PC-3 (cell line): ENCODE measurements at places on chromosomes 6 and 20. TPM values are rescaled to one million over a fixed set of nuclear protein-coding genes. Genes with fewer than 3 reads are reported as not detected.
A peak's percentile ranks its signal among the peaks of the same experiment; 100 is the strongest.

DNA sequence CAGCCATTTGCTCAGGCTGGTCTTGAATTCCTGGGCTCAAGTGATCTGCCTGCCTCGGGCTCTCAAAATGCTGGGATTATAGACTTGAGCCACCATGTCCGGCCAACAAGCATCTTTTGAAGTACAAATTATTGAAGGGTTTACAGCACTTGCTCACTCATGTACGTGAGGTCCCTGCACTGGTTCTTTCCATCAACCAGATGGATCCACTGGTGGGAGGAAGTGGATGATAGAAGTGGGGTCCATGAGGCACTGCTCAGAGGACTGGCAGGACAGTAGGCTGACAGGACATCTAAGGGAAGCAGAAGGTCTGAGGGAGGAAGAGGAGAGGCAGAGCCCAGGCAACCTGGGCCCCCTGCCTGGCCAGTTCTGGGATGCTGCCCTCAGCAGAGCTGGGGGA is 109.2 kb upstream of the NXT1 start:
- H3K4me1 ChIP-seq: no peaks in the 10 kb centered on the region
- H3K4me3 ChIP-seq: no peak overlapping the region
- no peak overlapping the region for H3K27ac ChIP-seq
- peaks cover 9% of the 10 kb centered on the region for H3K27me3 ChIP-seq

DNA sequence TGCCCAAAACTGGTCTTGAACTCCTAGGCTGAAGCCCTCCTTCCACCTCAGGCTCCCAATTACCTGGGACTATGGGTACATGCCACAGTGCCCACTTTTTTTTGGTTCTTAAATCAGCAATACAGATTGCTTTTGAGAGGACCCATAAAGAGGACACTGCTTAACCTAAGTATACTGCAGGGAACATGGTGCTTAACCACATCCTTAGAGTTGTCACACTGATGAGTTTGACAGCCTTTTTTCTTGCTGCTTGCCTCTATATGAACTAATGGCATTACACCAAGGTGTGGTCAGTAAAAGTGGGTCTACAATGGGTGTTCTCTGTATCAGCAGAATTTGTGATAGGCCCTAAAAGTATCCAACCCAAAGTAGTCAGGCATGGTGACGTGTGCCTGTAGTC is 7.2 kb upstream of the SLC35D3 start:
- no peaks in the 10 kb centered on the region for H3K27me3 ChIP-seq
- H3K27ac ChIP-seq: no peak overlapping the region
- no peaks in the 10 kb centered on the region for H3K36me3 ChIP-seq
- DNase-seq: no peak
- H3K4me3 ChIP-seq: no peak overlapping the region
- H3K4me1 ChIP-seq: no peaks in the 10 kb centered on the region

DNA sequence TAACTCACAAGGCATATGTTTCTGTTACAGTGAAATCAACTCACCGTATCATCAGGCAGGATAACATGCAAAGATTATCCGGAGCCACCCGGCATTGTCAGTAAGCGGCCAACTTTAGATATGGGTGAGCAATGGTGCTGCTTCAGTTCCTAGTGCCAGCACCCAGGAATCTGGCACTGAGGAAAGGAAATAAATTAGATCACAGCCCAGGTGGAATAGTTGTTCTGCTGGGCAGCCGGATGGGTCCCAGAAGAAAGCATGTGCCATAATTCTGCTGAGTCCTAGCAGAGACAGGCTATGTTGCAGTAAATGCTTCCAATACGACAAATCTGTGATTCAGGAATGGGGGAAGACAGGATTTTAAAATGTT is 183.6 kb upstream of the SPTLC3 start:
- no peaks in the 10 kb centered on the region for H3K36me3 ChIP-seq
- H3K4me3 ChIP-seq: no peak overlapping the region
- no peaks in the 10 kb centered on the region for H3K4me1 ChIP-seq
- no peak for DNase-seq
- H3K27ac ChIP-seq: no peak overlapping the region

DNA sequence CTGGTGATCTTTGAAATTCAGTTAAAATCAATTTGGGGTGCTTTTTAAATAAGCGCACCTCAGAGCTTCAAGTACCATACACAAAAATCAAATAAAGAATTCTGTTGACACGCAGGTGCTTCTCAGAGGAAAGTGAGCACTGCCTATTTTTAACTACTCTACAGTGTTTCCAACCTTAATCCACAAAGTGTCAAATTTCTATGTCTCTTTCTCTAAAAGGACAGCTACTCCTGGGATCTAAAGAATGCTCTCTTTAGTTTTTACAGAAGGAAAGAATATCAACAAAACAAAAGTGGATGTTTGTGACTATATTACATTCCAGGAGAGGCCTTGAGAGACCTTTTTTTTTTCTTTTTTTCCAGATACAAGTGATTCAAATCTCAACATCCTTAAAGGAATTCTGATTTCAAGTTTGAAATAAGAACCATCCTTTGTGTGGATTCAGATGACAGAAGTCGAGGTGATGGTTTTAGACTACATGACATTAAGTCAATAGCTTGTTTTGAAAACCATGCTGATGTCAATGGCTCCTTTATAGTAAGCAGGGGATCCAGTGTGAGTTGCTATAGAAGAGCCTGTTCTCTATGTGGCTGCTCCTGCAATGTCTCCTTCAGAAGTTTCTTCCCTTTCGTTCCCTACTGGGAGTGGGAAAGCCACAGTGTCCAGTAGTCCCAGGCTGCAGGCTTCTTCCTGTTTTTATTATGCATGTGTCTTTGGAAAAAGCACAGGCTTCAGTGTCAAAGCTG is 67.2 kb upstream of the DEFB112 start:
- no peak for DNase-seq
- H3K36me3 ChIP-seq: no peaks in the 10 kb centered on the region
- peaks cover 39% of the 10 kb centered on the region for H3K27me3 ChIP-seq
- H3K27ac ChIP-seq: no peak overlapping the region
- no peaks in the 10 kb centered on the region for H3K4me1 ChIP-seq

DNA sequence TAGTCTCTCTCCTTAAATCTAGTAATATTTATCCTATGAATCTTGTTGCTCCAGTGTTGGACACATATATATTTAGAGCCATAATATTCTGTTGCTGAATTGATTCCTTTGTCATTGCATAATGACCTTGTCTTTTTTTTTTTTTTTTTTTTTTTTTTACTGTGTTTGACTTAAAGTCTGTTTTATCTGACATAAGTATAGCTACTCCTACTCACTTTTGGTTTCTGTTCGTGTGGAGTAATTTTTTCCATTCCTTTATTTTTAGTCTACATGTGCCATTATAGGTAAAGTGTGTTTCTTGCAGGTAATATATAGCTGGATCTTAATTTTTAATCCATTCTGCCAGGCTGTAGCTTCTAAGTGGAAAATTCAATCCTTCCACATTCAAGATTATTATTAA is 166.5 kb downstream of the GMDS start:
- no peak for DNase-seq
- no peaks in the 10 kb centered on the region for H3K27me3 ChIP-seq
- no peak overlapping the region for H3K27ac ChIP-seq
- H3K4me3 ChIP-seq: no peak overlapping the region
- 0 out of 2 replicates have a peak, but pooled peaks cover 5% of the 10 kb centered on the region for H3K36me3 ChIP-seq
- no peaks in the 10 kb centered on the region for H3K4me1 ChIP-seq

DNA sequence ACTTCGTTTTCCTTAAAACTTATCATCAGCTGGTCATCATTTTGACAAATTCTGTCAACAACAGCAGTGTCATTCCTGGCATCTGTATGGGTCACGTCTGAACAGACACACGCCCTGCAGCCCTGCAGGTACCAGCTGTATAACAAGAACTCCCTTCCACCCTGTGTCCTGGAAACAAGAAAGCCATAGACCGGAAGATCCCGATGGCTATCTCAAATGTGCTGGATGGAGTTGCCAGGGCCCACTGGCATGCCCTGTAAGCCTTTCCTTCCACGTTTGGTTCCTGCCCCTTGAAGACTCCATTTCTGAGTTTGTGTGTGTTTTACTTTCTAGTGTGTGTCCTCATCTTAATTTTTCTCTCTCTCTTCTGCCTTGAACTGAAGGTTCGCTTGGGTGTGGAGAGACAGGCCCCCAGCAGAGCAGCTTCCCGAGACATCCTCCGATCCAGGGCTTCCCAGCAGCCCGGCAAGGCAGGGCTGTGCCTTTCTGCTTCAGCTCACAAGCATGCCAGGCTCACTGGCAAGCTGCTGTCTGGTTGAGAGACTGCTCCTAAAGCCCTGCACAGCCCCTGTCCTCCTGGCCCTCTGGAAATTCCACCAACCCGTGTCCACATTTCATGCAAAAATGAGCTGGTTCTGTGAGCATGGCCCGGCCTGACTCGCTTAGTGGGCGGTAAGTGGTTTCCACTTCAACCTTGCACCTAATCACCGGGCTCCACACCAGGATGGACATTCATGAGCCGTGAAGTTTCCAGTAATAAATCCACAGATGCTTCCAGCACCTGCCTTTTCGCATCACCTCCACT is 8.7 kb downstream of the GFRA4 start:
- H3K36me3 ChIP-seq: no peaks in the 10 kb centered on the region
- H3K4me3 ChIP-seq: no peak overlapping the region
- DNase-seq: no peak
- H3K27me3 ChIP-seq: no peaks in the 10 kb centered on the region

GRCh38 chr6:84811351-84811750 is 47.0 kb upstream of the TBX18 start:
- no peak overlapping the region for H3K4me3 ChIP-seq
- H3K27me3 ChIP-seq: no peaks in the 10 kb centered on the region
- DNase-seq: peak; percentile 16
- no peaks in the 10 kb centered on the region for H3K36me3 ChIP-seq

DNA sequence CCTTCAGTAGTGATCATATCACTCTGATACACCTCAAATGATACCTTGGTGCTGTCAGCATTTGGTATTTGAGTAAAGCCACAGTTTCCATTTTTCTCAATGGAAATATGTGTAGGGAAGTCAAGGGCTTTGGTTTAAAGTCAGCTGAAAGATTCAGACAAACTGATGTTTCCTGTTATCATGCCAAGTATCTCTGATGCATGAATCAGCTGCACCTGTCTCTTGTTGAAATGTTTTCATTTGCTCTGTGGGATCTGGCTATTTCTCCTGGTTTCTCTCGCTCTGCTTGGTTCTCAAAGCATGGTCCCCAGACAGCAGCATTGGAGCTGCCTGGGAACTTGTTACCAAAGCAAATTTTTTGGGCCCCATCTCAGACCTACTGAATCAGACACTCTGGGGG is 23.5 kb downstream of the ZFP64 start:
- no peak overlapping the region for H3K27ac ChIP-seq
- H3K4me3 ChIP-seq: no peak overlapping the region
- no peak for DNase-seq

- no peak for DNase-seq
- no peaks in the 10 kb centered on the region for H3K36me3 ChIP-seq
Observed at GRCh38 chr6:163320804-163321203, 93.7 kb upstream of the QKI start.

DNA sequence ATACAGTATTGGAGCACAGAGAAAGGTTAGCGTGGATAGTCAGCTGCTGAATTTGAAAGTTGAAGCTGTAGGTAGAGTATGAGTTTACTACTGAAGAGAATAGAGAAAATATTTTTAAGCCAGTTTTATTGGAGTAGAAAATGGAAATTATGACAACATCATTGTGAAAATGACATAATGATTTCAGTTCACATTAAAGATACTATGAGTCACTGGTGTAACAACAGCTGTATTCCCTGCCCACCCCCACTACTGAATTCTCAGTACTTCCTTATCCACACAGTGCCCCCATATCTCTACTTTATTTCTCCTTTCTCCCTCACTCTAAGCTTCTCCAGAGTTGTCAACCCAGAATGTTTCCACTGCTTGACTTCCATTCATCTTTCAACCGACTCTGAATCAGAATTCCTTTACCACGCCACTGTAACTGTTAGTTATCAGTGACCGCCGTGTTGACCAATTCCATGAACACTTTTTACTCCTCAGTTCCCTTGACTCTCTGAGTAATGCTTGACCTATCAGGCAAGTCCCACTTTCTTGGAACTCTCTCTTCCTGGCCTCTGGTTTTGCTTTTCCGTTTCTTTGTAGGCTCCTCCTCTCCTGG is 139.6 kb downstream of the AIG1 start:
- H3K4me3 ChIP-seq: no peak overlapping the region
- no peak for DNase-seq
- no peak overlapping the region for H3K27ac ChIP-seq

DNA sequence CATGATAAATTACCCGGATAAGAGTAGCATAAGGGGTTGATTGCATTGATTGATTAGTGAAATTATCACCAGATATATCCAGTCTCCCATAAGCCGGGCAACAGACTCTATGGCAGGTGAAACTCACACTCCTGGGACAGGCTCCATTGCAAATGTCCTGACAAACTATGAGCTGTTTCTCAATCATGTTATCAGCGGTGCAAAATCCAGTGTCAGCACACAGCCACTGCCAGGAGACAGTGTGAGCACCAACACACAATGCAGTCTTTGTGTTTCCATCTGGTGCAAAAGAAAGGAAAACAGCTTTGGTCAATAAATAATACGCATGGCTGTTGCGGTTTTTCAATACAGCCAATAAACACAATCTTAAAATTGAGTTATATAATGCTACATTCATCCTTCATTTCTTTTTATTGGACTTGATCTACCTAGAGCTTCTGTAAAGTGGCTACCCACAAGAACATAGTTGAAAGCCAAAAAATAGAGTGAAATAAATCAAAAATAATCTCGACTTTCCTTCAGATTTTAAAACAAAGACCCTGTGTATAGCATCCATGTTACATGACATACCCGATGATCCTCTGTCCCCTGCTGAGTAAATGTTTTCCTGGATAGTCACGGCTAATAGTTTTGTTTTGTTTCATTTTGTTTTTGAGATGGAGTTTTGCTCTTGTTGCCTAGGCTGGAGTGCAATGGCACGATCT is 64.3 kb upstream of the AFDN start:
- no peaks in the 10 kb centered on the region for H3K4me1 ChIP-seq
- peaks cover 23% of the 10 kb centered on the region for H3K27me3 ChIP-seq
- H3K27ac ChIP-seq: no peak overlapping the region
- DNase-seq: peak; percentile 22
- no peaks in the 10 kb centered on the region for H3K36me3 ChIP-seq

DNA sequence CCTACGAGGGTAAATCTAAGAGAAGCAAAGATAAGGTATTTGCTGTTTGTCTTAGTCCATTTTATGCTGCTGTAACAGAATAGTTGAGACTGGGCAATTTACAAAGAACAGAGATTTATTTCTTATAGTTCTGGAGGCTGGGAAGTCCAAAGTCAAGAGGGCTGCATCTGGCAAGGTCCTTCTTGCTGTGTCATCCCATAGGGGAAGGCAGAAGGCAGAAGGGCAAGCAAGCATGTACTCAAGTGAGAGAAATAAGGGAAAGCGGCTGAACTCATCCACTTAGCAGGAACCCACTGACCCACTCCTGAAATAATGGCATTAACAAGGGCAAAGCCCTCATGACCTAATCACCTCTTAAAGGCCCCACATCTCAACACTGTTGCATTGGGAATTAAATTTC is 102.7 kb downstream of the AGPAT4 start:
- H3K36me3 ChIP-seq: no peaks in the 10 kb centered on the region
- no peaks in the 10 kb centered on the region for H3K27me3 ChIP-seq
- H3K27ac ChIP-seq: no peak overlapping the region
- DNase-seq: no peak
- no peak overlapping the region for H3K4me3 ChIP-seq

CD83 gene
- total RNA-seq: 13.0 and 15.2 TPM in 2 replicates

PLEKHG1 gene
- 1.3 and 1.4 TPM in 2 replicates for total RNA-seq

UNC5CL gene
- 0.58 and 1.4 TPM in 2 replicates for total RNA-seq

COL9A1 gene
- total RNA-seq: not detected in 2 replicates

ZNF337 gene
- 12.8 and 13.5 TPM in 2 replicates for total RNA-seq

SLC12A5 gene
- total RNA-seq: 2.4 TPM in 1 of 2 replicates, not detected in the other

ZNF343 gene
- 7.7 and 8.2 TPM in 2 replicates for total RNA-seq

BPHL gene
- total RNA-seq: 15.7 and 15.8 TPM in 2 replicates

CEP85L gene
- 3.9 and 7.8 TPM in 2 replicates for total RNA-seq
